RPMI7951 (cell line): ENCODE measurements at places on chromosomes 16 and 17.

DNA sequence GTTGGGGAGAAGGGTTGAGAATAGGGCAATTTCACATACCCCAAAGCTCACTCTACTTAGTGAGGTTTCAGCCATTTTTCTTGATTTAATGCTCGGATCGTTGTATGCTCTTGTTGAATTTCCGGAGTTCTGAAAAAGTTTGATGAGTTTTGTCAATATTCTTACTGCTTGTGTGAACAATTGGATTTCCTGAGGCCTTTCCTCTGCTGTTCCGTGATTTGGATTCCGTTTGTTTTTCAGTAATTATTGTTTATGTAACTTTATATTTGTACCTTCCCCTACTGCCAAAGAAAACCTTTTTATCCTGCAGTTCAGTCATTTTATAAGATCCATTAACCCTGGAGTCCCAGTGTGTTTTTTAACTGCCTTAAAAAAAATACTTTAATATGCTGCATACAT lies 62.9 kb downstream of the PHKB start:
- no peak for DNase-seq

- peak; percentile 88 for DNase-seq
These were observed at the start of gene RSL1D1 for GRCh38 chr16:11851294-11852091. RSL1D1 (minus strand) TSS chr16:11851542; CDS start chr16:11851512, 30 bp downstream.

GRCh38 chr17:35073183-35073790 lies 9.8 kb upstream of the RFFL start:
- no peak for DNase-seq

DNA sequence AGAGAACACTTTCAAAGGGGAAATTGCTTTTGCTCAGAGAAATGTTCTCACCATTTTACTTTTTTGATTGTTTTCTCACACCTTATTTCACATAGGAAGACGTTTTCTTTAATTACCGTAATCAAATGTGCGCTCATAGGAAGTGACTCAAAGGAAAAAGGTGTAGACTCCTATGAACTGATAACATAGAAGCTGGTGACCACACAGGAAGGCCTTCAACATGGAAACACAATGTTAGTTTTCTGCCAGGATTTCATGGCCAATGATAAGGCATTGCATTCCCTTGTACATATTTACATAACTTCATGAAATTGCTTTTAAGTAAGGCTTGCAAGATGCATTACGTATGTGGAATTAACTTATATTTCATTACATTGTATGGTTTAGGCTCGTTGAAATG lies 40.9 kb upstream of the KCNJ16 start:
- no peak for DNase-seq

DNA sequence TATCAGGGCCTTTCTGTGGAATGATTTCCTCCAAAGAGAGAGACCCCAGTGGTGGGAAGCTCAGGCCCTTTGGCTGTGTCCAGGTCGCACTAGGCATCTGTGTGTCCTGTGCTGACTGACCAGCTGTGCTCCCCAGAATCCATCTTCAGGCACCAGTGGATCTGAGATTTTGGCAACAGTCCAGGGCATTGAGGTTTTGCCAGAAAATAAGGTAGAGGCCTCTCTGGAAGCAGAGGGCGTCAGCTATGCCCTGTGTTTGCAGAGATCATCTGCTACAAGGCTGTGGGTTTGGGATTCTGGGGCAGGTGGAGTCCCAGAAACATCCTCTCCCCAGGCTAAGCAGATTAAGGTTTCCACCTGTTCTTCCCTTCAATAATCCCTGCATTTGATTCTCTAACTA lies 57.5 kb upstream of the TOB1 start:
- peak; percentile 22 for DNase-seq

DNA sequence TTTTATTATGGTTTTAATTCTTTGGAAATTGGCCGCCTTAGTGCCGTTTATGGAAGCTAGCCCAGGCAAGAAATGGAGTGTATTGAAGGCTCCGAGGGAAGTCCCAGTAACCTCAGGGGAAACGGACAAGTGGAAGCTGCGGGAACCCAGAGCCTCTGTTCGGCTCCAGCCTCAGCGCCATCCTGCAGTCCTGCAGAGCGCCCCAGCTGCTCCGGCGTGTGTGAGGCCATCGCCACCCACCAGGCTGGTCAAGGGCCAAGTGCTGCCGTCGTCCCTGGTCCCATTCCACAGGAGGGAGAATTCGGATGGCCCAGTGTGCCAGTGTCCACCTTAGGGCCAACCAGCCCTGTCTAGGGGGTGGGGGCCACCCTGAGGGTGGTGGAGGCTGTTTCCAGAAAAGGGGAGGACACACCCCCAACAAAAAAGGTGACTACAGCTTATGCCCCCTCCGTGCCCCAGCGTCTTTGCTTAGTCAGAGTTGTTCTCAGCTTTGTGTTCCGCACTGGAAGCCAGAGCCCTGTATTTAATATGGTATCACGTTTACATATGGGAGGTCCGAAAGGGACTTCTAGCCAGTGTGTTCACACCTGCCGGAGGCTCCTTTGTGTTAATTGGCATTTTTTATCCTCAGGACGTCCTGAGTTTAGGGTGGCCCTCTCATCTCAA lies 13.0 kb downstream of the MGRN1 start:
- DNase-seq, result no peak

DNA sequence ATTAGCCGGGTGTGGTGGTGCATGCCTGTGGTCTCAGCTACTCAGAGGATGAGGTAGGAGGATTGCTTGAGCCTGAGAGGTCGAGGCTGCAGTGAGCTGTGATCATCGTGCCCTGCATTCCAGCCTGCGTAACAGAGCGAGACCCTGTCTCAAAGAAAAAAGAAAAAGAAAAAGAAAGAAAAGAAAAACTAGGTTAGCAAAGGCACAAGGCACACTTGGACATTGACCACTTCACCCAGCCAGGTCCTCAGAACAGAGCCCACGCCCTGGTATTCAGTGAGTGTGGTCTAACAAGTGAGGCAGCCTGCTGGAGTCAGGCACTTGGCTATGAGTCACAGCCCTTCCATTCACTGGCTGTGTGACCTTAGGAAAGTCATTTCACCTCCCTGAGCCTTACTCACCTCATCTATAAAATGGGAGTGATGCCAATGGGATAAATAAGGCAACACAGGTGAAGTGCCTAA lies 10.4 kb downstream of the MILR1 start:
- DNase-seq, result peak; percentile 41

DNA sequence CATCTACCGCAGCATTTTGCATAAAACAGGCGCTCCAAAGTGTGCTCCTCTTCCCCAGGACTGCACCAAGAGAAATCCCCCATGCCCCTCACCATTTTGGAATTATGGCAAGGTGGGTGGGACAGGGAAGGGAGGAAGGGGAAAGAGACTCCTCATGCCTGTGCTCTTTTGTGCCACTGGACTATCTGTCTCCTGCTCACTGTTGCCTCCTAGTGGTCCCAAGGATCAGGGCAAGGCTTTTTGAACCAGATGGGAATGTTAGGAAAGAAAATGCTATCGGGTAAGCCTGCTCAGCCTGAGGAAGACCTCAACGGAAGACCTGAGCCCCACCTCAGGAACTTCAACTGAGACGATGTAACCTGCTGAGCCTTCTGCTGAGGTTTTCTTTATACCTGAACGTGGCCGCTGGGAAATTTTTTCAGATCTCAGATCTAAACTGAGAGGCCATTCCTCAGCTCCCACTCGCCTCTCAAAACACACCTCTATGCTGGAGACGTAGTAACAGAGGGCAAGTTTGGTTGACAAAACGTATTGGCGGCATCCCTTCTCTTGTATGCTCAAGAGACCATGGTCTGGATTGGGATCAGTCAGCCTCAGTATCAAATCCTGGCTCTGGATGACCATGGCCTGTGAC lies 58.3 kb downstream of the SPACA3 start:
- DNase-seq, result peak; percentile 32

DNA sequence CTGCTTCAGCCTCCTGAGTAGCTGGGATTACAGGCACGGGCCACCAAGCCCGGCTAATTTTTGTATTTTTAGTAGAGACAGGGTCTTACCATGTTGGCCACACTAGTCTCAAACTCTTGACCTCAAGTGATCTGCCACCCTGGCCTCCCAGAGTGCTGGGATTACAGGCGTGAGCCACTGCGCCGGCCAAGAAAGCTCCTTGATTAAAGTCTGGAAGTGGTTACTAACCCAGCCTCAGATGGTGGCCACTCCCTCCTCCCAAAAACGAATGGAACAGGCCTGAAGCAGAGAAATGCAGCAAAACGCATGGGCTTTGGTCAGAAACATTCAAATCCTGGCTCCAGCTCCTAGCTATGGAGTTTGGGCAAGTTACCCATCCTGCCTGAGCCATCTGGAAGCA lies 11.3 kb downstream of the FKBP10 start:
- DNase-seq, result no peak

GRCh38 chr17:59530531-59530930 lies 34.9 kb upstream of the DHX40 start:
- DNase-seq, result no peak

GRCh38 chr16:87954361-87954760 lies 3.1 kb downstream of the BANP start:
- DNase-seq, result no peak

- no peak for DNase-seq
These were observed 8.4 kb downstream of the FAAP100 start for GRCh38 chr17:81543756-81544155.

GRCh38 chr17:47729476-47729875 lies 3.6 kb upstream of the TBX21 start:
- no peak for DNase-seq

DNA sequence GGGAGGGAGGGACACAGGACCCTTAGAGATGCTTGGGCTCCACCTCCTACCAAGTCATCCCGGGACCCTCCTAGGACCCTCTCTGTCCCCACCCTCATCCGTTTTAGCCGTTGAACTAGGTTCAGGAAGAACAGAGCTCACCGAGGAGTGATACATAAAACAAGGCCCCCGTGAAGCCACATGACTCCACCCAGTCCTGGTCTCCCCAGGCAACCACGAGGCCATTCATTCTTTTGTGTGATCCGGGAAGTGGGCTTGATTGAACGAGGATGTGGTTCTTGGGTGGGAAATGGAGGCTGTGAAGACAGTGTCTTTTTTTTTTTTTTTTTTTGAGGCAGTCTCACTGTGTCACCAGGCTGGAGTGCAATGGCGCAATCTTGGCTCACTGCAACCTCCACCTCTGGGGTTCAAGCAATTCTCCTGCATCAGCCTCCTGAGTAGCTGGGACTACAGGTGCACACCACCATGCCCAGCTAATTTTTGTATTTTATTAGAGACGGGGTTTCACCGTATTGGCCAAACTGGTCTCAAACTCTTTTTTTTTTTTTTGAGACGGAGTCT lies 14.8 kb downstream of the TRARG1 start:
- no peak for DNase-seq

- DNase-seq, result no peak
These were observed 626.3 kb downstream of the KCNJ2 start for GRCh38 chr17:70795620-70796019.

DNA sequence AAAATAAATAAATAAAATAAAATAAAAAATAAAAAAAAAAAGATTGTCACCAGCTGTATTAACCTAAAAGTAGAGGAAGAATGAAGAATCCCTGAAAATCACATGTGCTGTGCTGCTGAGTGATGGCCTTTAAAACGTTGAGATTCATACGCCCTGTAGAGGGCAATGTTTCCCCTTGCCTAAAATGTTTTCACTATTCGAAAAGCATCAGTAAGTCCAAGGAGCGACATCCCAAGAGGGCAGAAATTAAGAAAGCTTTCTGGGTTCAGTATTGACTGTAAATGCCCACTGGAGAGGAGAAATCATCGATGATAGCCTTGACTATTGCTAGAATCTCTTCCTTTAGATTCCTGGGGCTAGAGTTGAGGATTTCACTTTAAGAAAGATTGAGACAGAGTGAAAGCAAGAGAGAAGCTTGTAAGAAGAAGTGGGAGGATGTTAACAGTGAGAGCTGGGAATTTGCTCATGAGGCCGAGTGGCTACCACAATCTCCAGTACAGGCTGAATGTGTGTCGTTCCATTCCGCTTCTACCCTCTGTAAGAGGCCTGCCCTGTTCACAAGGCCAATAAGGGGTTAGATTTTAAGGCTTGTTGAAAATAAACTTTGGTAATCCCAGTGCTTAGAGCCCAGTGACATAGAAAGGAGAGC lies 170.8 kb upstream of the FAM20A start:
- DNase-seq, result peak; percentile 65

DNA sequence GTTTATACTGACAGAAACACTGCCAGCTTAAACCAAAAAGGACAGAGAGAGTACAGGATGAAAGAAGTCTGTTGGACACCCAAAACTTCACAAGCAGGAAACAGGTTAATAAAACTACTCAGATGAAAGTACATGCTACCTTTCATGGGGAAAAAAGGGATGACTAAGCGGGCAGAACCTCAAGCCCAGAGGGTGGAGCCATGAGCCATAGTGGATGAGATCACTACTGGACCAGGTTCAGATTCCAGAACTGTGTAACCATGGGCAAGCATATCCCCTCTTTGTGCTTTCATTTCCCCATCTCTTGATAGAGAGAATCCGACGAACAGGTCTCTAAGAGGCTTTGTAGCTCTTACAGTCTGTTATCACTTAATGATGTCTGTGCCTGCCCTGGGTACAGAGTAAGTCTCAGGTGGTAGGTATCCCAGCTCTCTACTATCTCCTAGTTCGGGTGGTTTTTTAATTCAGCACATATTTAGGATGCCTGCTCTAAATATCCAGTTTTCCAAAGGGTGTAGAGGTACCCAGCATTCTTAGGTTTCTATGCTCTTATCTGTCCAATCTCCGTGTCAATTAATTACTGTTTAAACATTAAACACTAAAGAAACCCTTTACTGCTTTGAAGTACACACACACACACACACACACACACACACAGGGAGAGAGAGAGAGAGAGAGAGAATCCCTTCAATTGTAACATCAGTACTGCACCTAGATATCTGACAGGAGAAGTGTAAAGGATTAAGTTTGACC lies 206.7 kb downstream of the ZNF423 start:
- DNase-seq, result peak; percentile 20

DNA sequence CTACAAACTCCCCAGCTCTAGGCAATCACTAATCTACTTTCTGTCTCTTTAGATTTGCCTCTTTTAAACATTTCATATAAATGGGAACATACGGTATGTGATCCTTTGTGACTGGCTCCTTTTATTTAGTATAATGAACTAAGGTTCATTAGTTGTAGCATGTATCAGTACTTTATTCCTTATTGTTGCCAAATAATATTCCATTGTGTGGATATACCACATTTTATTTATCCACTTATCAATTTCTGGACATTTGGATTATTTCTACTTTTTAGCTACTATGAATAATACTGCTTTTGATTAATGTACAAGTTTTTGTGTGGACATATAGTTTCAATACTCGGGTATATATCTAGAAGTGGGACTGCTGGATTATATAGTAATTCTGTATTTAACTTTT lies 7.9 kb downstream of the DDX19B start:
- DNase-seq, result no peak

- peak; percentile 89 for DNase-seq
These were observed 48.9 kb downstream of the VMP1 start for GRCh38 chr17:59756236-59756818.
